Activated effector memory CD4-positive, alpha-beta T cell treated with Interleukin-2 at 50 U/mL for 16 hours (primary cell): ENCODE measurements at places on chromosomes 4 and X.

- no peak for DNase-seq
Measured at GRCh38 chrX:2517055-2517454, 16.3 kb upstream of the DHRSX start.

- DNase-seq: no peak
Measured at GRCh38 chr4:6907658-6908191, 1.9 kb upstream of the TBC1D14 start.

DNA sequence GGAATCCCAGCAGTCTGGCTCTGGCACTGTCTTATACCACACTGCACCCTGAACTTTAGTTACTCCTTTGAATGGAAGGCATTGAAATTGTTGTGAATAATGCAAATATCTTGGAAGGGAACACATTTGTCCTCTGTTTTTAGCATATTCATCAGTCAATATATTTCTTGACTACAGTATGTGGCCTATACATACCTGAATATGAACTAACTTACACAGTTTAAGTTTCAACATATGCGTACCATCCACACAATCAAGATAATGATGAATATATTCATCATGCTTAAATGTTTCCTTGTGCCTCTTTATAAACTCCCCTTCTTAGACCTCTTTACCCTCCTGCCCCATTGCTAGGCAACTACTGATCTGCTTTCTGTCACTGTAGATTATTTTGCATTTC is 145.7 kb upstream of the ESX1 start:
- no peak for DNase-seq

- DNase-seq: no peak
Measured at GRCh38 chrX:9724711-9725110, 40.9 kb downstream of the GPR143 start.

DNA sequence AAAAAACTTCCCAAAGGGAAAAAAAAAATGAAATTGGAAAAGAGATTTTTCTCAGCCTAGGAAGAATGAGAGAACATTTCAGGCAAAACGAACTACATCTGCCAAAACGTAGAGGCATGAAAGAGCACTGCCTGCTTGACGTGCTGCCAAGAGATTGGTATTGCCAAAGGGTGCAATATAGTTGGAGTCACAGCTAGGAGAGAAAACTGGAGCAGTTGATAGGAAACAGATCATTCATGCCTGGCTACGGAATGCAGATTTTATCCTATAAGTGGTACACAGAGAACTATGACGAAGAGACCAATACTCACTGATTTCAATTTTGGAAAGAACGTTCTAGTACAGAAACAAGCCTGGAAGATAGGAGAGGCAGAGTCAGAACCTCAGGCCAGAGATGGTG is 68.4 kb upstream of the IQCM start:
- DNase-seq: no peak

DNA sequence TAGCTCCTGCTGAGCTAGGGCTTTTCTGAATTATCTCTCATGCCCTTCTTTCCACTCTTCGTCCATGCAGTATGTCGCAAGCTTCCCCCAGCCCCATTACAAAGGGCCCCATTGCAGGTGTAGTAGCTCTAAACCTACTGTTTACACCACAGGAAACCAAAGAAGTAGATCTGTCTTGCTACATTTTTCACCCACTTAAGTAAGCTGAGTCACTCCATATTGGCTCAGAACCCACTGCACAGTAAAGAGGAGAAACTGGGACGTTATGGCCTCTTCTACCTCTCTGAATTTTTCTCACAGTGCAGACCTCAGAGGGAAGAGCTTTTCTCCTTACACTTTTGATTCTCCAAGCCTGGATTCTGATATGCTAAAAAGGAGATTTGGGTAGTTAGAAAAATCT is 200.2 kb downstream of the SMARCA1 start:
- no peak for DNase-seq

DNA sequence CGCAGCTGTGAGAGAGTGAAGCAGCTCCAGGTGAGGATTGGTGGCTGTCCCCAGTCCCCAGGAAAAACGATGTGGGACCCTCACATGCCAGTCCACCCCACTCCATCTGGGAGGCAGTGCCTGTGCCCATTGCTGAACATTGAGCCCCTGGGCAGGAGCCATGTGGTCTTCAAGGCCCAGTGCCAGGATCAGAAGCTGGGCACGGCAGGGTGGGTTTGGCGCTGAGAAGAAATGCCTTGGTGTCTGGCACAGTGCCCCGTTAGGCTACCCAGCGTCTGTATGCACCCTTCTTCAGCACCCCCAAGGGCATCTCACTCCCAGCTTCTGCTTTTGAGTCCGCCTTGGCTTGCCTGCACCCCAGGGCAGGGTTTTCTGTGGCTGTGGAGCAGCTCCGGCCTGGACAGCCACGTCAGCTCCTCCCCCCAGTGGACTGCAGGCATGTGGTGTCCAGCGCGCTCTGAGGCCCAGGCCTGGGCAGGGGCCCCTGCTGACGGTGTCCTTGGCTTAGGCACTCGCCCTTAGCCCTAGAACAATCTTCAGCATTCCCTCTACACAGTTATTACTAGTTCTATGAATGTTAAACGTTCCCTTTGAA is 28.6 kb downstream of the RGS12 start:
- DNase-seq: no peak

DNA sequence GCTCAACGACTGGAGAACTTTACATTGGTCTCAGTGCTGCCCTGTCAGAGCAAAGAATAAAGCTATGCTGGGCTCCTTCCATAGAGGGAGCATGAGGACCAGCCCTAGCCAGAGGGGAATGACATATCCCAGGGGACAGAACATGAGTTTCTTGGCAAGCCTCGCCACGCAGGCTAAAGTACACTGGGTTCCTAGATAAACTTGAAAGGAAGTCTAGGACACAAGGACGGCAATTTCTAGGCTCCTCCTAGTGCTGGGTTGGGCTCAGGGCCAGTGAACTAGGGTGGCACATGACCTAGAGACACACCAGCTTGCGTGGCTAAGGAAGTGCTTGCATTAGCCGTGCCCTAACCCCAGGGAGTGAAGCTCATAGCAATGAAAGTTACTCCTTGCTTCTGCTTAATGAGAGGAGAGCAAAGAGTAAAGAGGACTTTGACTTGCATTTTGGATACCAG is 141.0 kb downstream of the MAB21L2 start:
- no peak for DNase-seq

DNA sequence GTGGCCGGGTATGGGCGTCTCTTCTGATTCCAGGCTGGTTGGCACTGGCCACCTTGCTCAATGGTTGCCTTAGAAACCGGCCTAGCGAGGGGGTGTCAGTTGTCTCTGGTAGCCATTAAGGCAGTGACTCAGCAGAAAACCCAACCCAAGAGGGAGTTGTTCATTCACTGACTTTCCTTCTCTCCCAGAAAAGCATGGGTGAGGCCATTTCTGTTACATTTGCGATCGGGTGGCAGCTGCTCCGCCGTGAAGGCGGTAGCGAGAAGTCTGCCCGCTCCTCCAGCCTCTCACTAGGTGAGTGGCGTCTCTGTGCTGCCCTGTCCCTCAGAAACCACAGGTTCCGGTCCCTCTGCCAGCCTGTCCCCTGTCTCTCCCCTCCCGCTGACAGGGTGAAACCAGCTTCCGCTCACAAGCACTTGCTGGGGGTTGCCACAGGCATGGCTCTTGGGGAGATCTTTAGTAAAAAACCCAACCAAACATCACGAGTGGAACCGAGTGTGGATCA is 17.4 kb downstream of the IRAK1 start:
- peak; percentile 38 for DNase-seq

DNA sequence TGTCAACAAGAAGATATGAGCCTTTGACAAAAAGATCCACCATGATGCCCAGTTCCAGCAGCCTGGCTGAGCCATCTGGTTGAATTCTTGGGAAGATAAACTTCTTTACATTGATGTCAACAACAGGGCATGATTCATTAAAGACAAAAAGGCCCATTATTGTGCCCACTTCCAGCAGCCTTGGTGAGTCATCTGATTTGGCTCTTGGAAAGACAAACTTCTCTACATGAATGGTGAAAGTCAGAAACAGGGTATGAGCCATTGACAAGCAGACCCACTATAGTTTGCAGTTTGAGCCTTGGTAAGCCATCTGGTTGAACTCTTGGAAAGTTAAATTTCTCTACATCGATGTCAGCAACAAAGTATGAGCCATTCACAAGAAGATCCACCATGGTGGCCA is 4.1 kb upstream of the CSF2RA start:
- no peak for DNase-seq

- DNase-seq: no peak
Measured at GRCh38 chrX:72016881-72017783, 106.5 kb downstream of the NHSL2 start.

DNA sequence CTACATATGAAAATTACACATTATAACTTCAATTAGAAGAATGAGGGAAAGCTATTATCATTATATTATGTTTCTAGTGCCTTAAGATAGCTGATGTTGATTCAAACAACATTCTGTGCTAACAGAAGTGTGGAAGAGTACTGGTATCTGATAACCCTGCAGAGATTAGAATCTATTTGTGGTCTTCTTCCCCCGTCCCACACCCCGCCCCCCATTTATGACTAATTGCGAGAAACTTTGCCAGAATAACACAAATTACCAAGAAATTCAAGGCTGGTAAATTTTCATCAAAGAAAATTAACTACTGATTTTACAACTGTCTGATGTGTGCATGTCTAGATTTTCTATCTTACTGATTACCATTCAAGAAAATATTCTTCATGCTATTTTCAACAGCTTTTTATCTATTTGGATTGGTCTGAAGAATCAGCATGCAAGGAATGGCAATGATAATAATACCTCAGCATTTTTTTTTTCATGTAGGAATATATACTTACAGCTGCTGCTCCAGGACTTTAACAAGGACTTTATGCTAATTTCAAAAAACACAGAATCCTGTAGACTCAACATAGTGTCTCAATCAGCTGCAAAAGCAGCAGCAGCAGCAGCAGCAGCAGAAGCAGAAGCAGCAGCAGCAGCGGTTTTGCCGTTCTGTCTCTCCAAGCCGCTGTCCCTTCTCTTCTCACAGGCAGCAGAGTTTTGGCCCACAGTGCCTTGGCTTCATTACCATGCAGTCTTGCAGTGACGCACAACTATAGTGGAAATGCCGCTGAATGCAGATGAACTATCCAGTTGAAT is 126.7 kb downstream of the FRYL start:
- peak; percentile 33 for DNase-seq
